ENCODE measurements at places on chromosomes 2 and 18. TPM values are rescaled to one million over a fixed set of nuclear protein-coding genes. Genes with fewer than 3 reads are reported as not detected.

Gene C2orf72
- total RNA-seq: 0.77 TPM

GRCh38 chr2:96138179-96139145, at the start of gene ASTL:
Gene ASTL (minus strand): TSS chr2:96138502. CDS start chr2:96138436, 66 bp downstream.
- H3K27ac ChIP-seq: no peak within 1 kb of the TSS
- H3K4me1 ChIP-seq: peaks cover 4% of the 10 kb centered on the region
- no peak for DNase-seq
- peaks cover 32% of the 10 kb centered on the region for H3K27me3 ChIP-seq
- H3K4me3 ChIP-seq: peak within 1 kb of the TSS; percentile 17

Gene AGXT
- not detected for total RNA-seq

Gene LAPTM4A
- total RNA-seq: 216 TPM

DNA sequence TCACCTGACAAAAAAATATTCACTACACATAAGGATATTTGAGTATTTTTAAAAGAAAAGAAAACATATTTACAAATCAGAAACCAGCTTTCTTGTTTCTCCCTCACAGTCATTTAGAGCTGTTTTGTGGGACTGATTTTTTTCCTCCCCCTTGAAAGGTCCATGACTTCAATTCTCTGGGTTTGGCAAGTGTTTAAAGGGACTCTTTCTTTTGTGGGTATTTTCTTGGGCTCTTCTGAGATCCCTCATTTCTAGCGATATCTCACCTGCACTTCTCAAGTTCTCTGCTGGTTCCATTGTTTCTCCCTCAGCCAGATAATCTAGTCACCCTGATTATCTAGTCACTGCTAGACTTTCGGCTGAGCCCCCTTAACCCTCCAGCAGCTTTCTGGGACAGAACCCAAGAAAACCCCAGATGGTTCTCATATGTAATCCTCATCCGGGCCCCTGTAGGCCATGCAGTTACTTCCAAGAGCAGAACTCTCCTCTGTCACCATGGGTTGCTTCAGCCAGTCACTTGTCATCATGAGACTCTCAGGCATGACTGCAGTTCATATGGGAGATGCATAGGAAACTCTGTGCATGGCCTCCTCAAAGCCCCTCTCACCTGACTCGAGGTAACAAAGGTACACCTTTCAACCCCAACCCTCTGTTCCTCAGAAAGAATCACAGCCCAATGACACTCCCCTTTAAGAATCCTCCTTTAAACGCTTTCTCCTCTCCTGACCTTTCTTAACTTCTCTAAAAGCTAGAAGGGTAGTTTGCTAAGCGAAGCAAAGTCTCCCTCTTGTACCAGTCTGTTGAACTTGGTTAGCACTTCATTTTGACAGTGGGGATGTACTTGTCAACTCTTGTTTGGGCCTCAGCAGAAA, 36.7 kb upstream of the ITGA4 start:
- H3K4me3 ChIP-seq: no peak overlapping the region
- H3K27me3 ChIP-seq: no peaks in the 10 kb centered on the region
- DNase-seq: no peak

Gene CDH7
- total RNA-seq: 0.94 TPM

GRCh38 chr18:48928787-48929186, 22.0 kb downstream of the SMAD7 start:
- peak overlapping the region; percentile 57 for H3K4me3 ChIP-seq
- H3K27me3 ChIP-seq: no peaks in the 10 kb centered on the region
- no peaks in the 10 kb centered on the region for H3K36me3 ChIP-seq
- DNase-seq: no peak

GRCh38 chr18:60331890-60332289, 40.7 kb downstream of the MC4R start:
- H3K27me3 ChIP-seq: no peaks in the 10 kb centered on the region
- no peaks in the 10 kb centered on the region for H3K4me1 ChIP-seq
- no peak overlapping the region for H3K27ac ChIP-seq
- no peaks in the 10 kb centered on the region for H3K36me3 ChIP-seq
- DNase-seq: no peak
- H3K4me3 ChIP-seq: no peak overlapping the region

DNA sequence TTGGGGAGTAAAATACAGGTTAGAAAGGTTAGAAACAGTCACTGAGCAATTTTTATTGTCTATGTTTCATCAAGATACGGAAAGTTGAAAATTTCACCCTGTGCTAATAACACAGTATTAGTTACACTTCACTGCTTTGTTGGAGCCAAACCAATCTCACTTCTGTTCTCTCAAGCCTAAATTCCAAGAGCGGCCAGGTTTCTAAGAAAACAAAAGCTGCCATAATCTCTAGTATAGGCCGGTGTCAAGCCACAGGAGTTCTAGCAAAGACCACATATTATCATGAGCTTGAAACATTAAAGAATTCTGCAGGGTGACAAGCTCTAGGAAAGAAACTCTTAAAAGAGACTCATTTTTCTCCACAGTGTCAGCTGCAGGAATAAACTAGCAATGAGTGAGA, 128.7 kb downstream of the TXNL1 start:
- no peak overlapping the region for H3K4me3 ChIP-seq
- H3K27ac ChIP-seq: no peak overlapping the region
- H3K36me3 ChIP-seq: no peaks in the 10 kb centered on the region
- DNase-seq: no peak
- no peaks in the 10 kb centered on the region for H3K27me3 ChIP-seq
- H3K4me1 ChIP-seq: peaks cover 2% of the 10 kb centered on the region

Gene SCG2
- total RNA-seq: 2.3 TPM

GRCh38 chr2:16487686-16488085, 177.9 kb downstream of the CYRIA start:
- no peaks in the 10 kb centered on the region for H3K36me3 ChIP-seq
- H3K4me1 ChIP-seq: peaks cover 13% of the 10 kb centered on the region
- DNase-seq: no peak
- H3K4me3 ChIP-seq: no peak overlapping the region
- no peak overlapping the region for H3K27ac ChIP-seq

Gene C1QL2
- total RNA-seq: not detected

DNA sequence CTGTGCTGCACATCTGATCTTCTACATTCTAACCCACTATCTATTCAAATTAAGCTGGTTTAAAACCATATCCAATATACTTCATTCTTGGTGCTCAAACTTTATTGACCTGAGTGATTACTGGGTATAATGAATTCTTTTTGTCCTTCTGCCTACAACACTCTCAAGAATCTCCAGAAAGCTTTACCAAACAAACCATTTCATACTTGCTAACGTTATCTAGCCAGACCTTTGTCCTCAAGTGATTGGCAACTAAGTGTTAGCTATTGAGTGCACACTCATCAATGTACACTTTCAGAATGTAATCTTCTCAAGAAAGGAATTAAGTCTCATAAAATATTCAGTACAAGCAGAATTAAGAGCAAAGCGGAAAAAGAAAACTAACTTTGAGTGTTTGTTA, 1.4 kb downstream of the SUCLG1 start:
- no peak for DNase-seq
- no peak overlapping the region for H3K27ac ChIP-seq
- no peaks in the 10 kb centered on the region for H3K27me3 ChIP-seq
- peaks cover 26% of the 10 kb centered on the region for H3K4me1 ChIP-seq

DNA sequence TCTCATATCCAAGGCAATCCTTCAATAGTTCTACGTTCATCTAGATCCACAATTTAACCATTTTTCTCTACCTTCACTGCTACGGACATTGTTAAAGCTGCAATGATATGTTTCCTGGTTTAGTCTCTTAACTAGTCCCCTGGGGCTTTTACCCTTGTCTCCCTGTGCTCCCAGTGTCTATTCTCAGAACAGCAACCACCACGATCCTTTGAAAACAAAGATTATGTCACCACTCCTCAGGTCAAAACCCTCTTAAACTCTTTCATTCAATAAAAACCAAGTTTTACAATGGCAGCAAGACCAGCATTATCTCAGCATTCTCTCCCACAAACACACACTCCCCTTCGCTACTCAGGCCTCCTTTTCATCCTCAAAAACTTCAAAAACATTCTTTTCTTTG, 298.2 kb upstream of the CHST9 start:
- H3K27me3 ChIP-seq: no peaks in the 10 kb centered on the region
- no peak for DNase-seq
- H3K36me3 ChIP-seq: no peaks in the 10 kb centered on the region

DNA sequence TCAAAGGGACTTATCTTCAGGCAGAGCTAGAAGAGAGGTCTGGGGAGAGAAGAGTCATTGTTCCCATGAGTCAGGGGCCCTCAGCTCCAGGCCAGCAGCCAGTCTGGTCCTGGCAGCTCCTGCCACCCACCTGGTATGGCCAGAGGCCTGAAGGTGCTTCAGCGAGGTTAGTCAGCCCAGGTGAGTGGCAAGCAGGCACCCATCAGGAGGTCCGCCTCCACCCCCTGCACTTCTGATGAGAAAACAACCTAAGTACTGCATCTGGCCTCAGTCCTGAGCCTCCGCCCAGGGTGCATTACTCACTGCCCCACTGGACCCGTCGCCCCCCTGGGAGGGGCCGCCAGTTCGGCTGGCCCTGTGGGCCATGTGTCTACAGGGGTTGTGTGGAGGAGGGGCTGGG, 130.2 kb downstream of the INHBB start:
- no peak overlapping the region for H3K4me3 ChIP-seq
- no peaks in the 10 kb centered on the region for H3K4me1 ChIP-seq
- peaks cover 7% of the 10 kb centered on the region for H3K27me3 ChIP-seq
- H3K36me3 ChIP-seq: no peaks in the 10 kb centered on the region

DNA sequence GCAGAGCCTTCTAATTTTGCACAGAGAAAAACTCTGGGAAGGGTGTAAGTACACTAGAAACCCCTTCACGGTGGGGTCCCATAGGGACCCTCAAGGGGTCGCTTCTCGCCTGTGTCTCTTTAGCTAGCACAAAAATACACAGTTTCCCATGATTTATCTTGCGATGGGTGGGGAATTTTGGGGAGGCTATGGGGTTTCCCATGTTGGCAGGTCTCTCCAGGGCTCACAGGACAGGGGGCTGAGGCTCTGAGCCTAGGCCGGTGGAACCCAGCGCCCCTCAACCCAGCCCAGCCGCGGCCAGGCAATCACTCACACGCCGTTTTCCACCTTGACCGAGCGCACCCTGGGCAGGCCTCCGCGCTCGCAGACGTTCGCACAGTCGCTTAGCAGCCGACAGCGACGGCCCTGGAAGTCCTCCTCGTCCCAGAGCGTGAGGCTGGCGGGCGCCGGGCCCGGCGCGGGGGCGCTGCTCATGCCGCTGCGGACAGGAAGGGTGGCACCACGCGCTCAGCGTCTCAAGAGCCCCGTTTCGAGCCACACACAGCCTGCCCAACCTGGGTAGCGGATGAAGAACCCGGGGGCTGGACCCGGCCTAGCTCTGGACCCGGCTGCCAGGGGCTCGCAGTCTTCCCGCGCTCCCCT, 398 bp downstream of the CRYBA2 start:
- H3K27ac ChIP-seq: no peak overlapping the region
- H3K4me1 ChIP-seq: peaks cover 9% of the 10 kb centered on the region
- no peak for DNase-seq
- peaks cover 96% of the 10 kb centered on the region for H3K27me3 ChIP-seq
- no peaks in the 10 kb centered on the region for H3K36me3 ChIP-seq

Gene KCNG2
- total RNA-seq: not detected

- peaks cover 6% of the 10 kb centered on the region for H3K27me3 ChIP-seq
- no peak for DNase-seq
- peaks cover 12% of the 10 kb centered on the region for H3K4me1 ChIP-seq
- H3K4me3 ChIP-seq: no peak overlapping the region
- H3K27ac ChIP-seq: no peak overlapping the region
Measured at GRCh38 chr2:219425238-219426067, 7.3 kb downstream of the DES start.

GRCh38 chr2:151337643-151338042, 19.7 kb upstream of the TNFAIP6 start:
- H3K36me3 ChIP-seq: no peaks in the 10 kb centered on the region
- no peaks in the 10 kb centered on the region for H3K27me3 ChIP-seq
- H3K4me1 ChIP-seq: peaks cover 14% of the 10 kb centered on the region
- no peak overlapping the region for H3K27ac ChIP-seq
- H3K4me3 ChIP-seq: no peak overlapping the region

Gene SP5
- 2.7 TPM for total RNA-seq

DNA sequence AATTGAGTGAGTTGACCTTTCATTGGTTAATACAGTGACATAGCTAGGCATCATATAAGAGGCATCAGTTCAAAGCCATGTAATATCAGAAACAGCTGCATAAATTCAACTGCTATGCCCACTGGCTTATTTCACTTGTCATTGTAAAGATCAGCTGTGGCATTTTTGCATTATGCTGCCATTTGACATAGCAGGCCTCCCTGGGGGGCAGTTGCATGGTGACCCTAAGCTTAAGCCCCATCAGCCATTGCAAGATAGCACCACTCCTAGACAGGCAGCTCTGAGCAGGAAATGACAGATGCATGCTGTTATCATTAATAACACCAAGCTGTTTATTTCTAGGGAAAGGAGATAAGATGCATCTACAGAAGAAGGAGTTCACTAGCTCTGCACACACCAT, 233.4 kb upstream of the CNTNAP5 start:
- no peak overlapping the region for H3K27ac ChIP-seq
- no peaks in the 10 kb centered on the region for H3K27me3 ChIP-seq
- no peak overlapping the region for H3K4me3 ChIP-seq
- H3K4me1 ChIP-seq: no peaks in the 10 kb centered on the region

Gene LIMS3
- 3.1 TPM for total RNA-seq

DNA sequence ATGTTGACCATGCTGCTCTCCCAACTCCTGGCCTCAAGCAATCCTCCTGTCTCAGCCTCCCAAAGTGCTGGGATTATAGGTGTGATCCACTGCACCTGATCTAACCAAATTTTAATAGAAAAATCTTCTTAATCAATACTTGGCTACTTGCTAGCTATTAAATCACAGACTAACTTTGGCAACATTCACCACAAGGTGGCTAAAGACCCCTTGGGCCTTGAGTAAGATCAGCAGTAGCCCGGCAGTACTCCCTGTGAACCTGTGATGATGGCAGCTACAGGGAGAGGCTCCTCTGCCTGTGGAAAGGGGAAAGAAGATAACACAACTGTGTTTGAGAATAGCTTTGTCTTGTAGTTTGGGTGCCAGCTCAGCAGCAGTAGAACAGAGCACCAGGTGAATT, 102.9 kb downstream of the SLC39A10 start:
- no peaks in the 10 kb centered on the region for H3K4me1 ChIP-seq
- H3K27ac ChIP-seq: no peak overlapping the region
- H3K4me3 ChIP-seq: no peak overlapping the region
- no peak for DNase-seq
- H3K36me3 ChIP-seq: no peaks in the 10 kb centered on the region

DNA sequence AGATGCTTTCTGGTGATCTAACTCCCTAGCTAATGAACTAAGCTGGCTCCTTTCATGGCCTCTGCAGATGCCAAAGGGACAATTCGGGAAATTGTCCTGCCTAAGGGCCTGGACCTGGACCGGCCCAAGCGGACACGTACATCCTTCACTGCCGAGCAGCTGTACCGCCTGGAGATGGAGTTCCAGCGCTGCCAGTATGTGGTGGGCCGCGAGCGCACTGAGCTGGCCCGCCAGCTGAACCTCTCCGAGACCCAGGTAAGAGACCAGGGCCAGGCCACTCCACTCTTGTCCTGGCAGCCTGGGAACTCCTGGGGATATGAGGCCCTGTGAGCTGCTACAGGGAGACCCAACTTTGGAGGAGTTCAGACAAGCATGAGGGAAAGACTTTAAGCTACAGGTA, 14.7 kb upstream of the ATP6V1B1 start:
- no peak overlapping the region for H3K4me3 ChIP-seq
- DNase-seq: no peak
- H3K36me3 ChIP-seq: no peaks in the 10 kb centered on the region
- H3K27ac ChIP-seq: no peak overlapping the region
- peaks cover 52% of the 10 kb centered on the region for H3K27me3 ChIP-seq
- H3K4me1 ChIP-seq: no peaks in the 10 kb centered on the region

Gene LYG1
- total RNA-seq: 2.2 TPM

Gene CCDC88A
- total RNA-seq: 60.1 TPM

Gene CD302
- 3.1 TPM for total RNA-seq
